ENCODE measurements at places on chromosomes 16 and 17.

DNA sequence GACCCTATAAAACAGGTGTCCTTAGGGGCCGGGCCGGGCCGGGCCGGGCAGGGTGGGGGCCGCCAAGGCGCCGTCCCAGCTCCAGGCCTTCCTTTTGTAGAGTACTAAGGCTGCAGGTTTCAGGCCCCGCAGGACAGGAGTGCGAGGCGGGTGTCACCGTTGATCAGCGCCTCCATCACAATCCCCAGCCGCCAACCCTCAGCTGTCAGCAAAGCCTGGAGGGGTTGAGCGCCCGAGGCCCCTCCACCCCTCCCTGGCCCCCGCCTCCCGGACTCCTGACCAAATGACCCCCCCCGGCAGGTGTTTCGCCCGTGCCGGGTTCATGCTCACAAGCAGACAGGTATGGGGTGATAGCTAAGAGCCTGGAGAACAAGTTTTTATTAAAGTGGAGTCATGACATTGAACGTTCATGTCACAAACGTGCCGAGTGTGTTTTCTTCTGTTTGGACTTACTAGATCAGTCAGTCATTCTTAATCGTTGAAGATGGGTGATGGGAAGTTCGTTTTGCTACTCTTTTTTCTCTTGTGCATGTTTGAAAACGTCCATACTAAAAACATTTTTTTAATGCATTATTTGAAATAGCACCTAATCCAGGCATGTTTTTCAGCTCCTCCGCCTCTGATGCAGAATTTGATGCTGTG, 534 bp downstream of the ARL2BP start:
- DNase-seq: no peak

- no peak for DNase-seq
Observed at GRCh38 chr16:25411396-25412081, 153.9 kb upstream of the ZKSCAN2 start.

DNA sequence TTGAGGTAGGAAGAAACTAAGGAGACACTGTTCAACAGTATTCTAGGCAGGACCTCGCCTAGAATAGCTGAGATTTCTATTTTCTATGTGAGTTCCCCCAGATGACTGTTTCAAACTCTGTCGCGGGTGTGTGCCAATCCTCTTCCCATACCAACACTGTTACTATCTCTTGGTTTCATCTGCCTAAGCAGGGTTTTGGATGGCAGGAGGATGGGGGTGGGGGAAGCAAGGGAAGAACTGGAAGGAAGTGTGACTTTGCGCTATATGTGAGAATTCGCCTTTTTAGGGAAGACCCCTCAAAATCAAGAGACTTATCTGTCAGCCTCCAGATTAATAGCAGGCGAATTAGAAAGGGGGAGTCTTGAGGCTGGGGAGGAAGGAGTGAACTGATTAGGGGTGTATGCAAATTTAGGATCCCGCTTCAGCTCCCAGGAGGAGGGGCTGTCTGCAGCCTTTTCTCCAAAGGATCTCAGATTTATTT, 521 bp upstream of the G6PC3 start:
- no peak for DNase-seq

DNA sequence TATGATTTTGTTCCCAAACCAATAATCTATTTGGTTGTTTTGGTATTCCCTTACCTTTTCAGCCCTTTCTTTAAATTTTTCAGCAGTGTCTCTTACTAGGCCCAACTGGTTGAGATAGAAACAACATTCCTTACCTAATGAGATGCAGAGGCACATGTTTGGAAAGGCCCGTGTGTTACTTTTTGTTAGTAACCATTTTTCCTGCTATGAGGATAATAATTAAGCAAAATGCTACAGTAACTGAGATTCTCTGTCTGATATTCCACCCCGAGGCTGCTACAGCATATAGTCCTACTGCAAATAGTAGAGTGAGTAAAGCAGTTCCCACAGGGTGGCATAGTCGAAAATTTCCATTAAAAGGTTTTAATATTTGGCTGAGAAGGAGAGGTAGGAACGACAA, 10.0 kb upstream of the B4GALNT2 start:
- no peak for DNase-seq

DNA sequence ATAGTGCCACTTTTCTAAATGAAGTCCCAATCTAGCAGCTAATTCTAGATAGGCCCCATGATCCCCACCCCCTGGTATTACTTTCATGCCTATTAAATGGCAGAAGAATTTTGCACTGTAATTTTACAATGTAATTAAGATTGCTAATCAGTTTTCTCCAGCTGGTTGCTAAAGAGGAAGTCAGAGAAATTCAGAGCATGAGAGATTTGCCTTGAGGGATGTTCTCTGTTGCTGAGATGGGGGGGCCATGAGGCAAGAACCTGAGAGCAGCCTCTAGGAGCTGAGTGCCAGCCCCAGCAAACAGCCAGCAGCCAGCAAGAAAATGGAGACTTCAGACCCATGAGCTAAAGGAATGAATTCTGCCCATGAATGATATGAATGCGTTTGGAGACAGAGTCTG, 38.9 kb downstream of the SHCBP1 start:
- DNase-seq: no peak

DNA sequence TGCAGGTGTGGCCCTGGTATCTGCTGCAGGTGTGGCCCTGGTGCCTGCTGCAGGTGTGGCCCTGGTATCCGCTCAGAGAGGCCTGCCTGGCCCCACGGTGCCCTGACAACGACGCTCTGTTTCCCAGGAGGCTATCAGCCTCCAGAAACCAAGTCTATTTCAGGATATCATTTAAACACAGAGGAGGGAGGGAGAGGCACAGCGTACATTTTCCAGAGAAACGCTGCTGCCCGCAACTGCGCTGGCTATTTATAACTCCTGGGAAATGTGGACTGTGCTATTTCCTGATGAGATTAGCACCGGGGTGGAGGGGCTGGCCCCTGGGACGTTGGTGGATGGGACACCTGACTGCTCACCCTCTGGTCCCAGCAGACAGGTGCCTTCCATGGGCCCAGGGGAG, 22.5 kb downstream of the TIMM22 start:
- no peak for DNase-seq

DNA sequence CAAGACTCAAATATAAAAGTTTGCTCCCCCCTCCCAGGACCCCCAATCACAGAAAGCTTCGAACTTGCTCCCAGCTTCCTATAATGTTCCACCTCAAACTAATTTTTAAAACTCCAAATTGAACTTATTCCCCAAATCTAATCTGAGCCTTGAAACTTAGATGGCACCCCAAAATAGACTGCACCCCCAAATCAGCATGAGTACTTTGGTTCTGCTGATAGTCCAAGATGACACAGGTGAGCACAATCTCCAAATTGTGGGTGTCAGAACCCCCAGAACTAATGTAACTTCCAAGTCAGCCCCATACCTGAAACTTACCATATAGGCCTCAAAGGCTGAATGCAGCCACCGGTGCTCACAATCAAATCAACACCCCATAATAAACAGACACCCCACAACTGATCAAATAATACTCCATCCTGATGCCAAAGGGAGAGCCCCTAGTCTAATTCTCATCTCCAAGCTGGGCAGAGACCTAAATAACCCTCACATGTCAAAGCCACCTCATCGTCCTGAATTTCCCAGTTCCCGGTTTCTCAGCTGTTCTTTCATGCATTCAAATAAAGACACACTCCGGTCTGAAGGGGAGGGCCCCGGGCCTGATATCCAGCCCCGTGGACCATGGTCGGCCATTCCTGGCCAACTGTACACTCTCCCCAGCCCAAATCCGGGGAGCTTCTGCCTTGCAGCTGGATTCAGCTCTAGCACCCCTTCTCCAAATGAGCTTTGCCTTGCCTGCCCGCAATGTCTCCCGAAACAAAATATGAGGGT, 1.8 kb upstream of the BCL6B start:
- no peak for DNase-seq

DNA sequence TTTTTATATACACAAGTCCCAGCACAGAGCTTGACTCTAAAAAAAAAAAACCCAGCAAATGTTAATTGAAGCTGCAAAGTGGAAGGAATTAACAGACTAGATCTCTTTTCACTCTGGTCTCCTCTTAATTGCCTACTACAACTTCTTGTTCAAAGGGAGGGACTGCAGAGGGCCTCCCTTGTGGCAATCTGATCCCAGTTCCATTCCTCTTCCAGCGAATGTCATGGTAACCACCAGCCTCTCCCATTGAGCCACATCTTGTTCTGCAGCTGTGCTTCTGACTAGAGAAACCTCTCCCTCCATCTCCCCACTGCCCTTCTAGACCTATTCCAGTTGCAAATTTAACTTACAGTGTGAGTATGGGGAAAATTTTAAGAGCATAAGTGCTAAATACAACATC, 5.9 kb downstream of the SUPT6H start:
- no peak for DNase-seq

- no peak for DNase-seq
Observed at GRCh38 chr16:75868636-75869632, 142.6 kb upstream of the CPHXL start.

DNA sequence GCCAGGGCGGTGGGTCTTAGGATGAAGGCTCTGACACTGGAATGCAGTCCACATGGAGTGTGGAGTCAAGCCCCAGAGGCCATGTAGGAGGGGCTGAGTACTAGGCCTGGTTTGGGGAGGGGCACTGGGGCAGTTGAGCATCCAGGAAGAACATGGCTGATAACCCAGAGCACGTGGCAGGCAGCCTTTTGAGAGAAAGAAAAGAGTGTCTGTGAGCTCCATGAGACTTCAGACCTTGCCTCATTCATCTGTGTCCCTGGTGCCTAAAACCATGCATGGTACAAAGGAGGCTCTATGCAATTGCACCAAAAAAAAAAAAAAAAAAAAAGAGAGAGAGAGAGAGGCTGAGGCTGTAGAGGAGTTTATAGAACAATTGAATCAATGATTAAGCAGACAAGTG, 14.6 kb downstream of the SLC46A1 start:
- DNase-seq: no peak

DNA sequence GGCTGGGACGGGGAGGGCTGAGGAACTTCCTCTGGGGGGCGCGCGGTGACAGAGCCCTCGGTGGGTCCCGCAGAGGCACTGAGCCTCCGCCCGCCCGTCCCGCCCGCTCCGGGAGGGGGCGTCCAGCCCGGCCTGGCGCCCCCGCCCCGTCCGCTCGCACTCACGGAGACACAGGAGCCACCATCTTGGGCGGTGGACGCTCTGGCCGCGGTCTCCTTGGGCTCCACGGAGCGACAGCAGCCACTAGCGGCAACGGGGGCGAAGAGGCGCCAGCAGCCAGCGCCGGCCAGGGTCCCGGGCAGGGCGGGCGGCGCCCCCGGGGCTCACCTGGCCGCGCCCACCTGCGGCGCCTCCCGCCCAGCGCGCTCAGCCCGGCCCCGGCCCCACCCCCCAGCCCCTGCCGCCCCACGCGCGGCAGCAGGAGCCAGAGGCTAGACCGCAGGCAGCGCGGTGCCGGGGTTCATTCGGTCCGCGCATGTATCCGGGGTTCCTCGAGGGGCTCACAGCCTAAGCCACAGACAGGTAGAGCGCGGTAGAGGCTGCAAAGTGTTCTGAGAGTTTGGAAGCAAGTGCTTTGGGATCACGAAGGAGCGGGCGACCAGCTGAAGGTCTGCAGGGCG, at the start of gene C17orf113:
Gene C17orf113, minus strand, starts transcription at position 209 of the 620 bp plus-strand sequence. CDS start 7,225 bp downstream, outside the sequence.
- no peak for DNase-seq

- DNase-seq: no peak
Observed at GRCh38 chr16:87971933-87972332, 20.7 kb downstream of the BANP start.

- no peak for DNase-seq
Observed at GRCh38 chr16:55297910-55298479, 26.0 kb upstream of the IRX6 start.

DNA sequence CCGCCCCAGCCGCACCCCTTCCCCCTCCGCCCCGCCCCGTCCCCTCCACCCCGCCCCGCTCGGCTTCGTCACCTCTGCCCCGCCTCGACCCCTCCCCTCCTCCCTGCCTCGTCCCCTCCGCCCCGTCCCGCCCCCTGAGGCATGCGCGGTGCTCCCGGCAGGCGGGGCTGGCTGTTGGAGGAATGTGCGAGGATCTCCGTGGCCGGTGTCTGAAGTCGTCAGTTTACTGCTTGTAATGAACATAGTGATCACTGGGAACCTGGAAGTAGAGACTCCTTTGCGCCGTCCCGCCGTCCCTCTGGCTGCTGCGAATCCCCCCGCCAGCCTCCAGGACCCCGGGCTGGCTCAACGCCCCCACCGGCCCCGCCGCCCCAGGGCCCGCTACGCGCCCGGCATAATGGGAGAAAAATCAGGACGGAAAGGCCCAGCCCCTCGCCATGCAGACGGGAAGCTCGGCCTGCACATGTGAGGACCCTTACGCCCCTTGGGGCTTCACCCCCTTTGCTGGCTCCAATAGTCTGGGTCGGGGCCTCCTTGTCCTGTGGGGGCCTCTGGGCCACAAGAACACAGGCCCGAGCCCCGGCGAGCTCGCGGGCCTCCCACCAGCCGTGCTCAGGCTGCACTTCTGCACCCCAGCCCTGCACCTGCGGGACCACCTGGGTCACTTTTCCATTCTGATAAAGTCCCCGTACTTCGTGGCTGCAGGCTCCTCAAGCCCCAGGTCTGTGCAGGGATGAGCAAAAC, 743.1 kb downstream of the KCNJ18 start:
- no peak for DNase-seq

DNA sequence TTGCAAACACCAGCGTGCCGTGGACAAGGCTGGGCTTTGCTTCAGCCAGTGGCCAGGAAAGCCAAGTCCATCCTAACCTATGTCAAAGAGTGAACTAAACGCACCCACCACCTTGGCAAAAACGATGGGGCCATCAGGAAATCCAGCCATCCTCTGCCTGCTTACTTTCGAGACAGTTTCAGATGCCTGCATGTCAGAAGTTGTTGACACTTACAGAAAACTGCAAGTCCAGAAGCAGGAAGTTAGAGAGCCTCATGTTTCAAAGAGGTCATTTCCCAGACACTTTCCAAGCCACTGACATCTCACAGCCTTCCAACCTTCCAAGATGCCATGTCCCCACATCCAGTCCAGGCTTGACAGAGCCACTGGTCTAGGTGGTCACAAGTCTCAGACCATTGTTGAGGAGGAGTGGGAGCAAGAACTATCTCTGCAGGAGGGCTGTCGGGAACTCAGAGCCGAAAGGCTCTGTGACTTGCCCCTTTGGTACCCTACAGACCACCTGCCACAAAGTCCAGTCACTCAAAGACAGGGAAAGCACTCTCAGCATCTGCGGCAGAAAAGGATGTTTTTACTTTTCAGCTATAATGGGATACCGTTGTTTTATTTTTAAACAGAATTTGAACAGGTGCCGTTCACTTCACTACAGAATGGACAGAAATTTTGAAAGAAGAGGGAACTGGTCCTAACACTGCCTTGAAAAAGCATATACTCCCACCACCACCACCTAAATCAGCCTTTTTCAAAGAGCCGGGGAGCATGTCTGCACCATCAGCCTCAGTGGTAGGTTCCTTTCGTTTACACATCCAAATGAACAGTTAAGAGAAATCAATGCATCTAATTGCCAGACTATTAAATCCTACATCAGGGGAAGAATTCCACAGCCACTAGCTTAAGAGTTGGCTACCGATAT, 5.1 kb downstream of the ZNF423 start:
- DNase-seq: no peak

DNA sequence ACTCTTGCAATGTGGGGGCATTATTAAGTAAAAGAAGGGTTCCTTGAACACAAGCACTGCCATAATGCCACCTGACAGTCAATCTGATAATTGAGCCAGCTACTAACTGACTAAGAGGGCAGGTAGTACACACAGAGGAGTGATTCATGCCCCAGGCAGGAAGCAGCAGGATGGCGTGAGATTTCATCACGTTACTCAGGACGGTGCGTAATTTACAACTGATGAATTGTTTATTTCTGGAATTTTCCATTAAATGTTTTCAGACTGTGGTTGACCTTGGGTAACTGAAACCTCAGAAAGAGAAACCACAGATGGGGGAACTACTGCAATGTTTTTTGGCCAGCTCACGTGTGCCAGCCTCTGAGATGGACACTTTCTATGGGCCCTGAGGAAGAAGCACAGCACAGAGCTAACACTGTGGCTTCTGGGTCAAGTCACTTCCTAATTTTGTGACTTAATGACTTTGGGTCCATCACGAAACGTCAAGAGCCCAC, 46.7 kb downstream of the C17orf67 start:
- DNase-seq: no peak

All from iPS DF 6.9 (cell line).